ENCODE measurements at places on chromosomes 6 and 20. TPM values are rescaled to one million over a fixed set of nuclear protein-coding genes. Genes with fewer than 3 reads are reported as not detected.

DNA sequence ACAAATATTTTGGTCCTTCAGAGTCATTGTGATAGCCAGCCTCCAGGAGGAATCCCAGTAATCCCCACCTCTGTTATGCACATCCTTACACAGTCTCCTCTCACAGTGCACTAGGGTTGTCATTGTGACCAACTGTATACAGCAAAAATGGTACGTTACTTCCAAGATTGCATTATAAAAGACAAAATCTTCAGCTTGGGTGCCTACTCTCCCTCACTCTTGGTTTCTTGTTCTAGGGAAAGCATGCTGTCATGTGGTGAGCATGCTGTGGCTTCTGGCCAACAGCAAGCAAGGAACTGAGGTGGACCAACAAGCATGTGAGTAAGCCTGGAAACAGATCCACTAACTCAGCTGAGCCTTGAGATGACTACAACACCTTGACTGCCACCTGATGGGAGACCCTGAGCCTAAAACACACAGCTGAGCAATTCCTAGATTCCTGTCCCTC is 130.1 kb upstream of the DST start:
- DNase-seq, result no peak

Gene CDSN
- total RNA-seq, result not detected

Gene PRSS16
- 0.62 TPM for total RNA-seq

DNA sequence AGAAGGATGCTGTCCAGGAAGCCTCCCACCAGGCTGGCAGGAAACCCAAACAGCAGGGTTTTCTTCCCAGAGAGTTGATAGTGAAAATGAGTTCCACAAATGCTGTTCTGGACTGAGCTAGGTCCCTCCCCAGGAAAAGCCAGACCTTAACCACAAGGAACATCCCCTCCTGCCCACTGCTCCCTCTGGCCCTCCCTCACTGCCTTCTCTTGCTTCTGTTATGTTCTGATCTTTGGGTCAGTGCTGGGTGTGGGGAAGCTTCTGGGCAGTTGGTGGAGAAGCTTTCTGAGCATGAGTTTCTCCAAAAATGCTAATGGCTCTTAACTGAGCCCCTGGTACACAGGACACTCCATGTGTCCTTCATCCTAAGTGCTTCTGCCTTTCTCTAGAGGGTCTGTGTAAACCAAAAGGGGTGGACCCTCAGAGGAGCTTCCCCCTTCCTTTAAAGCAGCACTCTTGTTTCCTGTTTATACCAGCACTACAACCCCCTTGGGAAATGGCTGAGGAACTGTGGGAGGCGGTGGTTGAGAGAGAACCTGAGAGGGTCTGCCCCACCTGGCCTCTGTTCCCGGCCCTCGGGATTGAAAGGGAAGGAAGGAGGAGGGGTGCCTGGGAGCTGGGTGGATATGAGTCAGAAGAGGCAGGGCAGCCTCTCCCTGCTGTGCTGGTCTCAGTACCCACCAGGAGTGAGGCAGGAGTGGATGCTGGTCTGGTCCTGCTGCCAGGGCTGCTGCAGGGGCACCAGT is 42.0 kb downstream of the CDS2 start:
- no peak for DNase-seq

Gene DAAM2
- total RNA-seq, result not detected

Gene BPIFB1
- not detected for total RNA-seq

DNA sequence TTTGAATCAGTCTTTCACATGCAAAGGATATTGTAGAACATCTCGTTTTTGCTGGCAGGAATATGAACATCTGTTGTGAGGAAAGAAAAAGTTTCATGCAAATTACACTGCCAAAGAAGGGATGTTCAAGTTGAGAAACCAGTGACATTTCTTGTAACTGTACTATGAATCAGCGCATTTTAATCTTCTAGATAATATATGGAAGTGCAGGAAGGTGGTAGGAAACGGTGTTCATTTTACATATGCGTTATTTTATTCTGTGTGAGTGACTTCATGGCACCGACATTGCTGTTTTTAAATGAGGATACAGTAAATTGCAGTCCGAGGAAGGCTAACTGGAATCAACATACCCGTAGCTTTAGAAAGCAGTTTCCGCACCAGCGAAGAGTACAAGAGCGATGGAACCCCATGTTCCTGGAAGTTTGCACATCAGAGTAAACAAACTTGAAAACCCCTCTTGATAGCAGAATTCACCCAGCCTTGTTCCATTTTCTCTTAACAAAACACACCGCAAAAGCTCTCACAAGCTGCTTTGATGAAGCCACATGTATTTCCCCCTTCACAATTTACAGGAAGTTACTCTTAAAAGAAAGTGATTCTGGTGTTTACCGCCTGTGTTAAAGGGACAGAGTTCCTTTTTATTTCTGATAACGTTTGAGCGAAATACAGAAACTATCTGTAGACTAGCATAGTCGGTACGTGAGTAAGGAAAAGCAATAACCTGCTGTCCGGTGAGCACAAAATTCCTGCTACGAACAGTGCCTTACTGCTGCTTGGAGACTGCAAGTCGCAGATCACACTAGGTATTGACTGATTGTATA is 11.5 kb downstream of the PRDM1 start:
- DNase-seq, result peak; percentile 75

DNA sequence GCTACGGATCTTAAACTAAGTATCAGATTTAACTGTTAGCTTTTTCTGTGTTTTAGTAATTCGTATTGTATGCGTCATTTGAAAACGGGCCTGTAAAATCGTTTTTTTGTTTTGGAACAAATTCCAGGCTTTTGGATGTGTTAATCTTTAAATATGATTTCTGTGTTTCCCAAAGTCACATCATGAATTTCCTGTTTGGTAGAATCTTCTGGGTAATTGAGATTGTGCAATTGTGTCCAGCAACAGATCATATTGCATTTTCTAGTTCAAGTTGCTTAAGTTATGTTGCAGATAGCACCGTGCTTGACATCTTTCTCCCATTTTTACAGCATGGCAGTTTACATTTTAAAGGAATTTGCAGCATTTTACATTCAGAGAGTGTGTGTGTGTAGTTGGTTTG is 1.9 kb downstream of the MAPK14 start:
- no peak for DNase-seq

Gene CUL9
- 97.3 TPM for total RNA-seq

GRCh38 chr20:51233345-51233744 is 210.4 kb upstream of the KCNG1 start:
- DNase-seq, result no peak

Gene CGA
- not detected for total RNA-seq

DNA sequence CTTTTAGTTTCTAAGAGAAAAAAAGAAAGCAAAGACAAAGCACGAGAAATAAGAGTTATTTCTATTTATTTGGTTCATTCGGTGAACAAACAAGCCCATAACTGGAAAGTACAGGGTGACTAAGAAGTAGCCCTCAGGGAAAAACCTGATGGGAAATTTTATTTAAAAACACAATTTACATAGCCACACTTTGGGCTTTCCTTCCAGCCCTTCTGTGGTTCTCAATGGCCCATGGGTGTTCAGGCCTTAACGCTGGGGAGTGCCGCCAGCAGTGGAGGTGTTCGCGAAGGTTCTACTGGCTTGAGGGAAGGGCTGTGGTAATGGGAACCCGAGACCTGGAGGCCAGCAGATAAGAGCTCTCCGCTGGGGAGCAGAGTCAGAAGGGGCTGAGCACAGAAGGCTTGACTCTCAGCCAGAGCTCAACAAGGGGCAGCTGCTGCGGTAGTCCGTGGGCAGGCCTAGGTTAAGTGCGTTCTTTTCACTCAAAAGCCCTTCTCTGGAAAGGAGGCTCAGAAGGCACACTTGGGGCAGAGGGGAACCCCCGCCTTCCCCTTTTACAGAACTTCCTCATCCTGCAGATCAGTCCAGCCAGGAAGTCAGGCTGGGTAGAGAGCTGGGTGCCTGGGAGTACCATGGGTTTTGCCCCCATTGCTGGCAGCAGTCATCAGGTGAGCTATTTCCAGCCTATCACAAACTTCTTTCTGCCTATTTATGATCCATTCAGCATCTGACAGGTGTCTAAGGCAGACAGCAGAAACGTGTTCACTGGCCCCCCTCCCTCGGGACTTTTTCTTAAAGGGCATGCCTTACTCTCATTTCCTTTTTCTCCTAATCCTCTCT is 8.8 kb upstream of the CD83 start:
- DNase-seq, result no peak

Gene MOG
- not detected for total RNA-seq

- no peak for DNase-seq
Measured at GRCh38 chr20:37179683-37180524, 556 bp upstream of the MROH8 start.

- no peak for DNase-seq
Measured at GRCh38 chr6:113202852-113203714, 654.1 kb upstream of the MARCKS start.

- no peak for DNase-seq
Measured at GRCh38 chr6:149393002-149393679, 6.9 kb upstream of the SUMO4 start.

Gene C6orf132
- not detected for total RNA-seq

Gene ARFRP1
- 55.4 TPM for total RNA-seq

- no peak for DNase-seq
Measured at GRCh38 chr20:49856904-49857303, 44.3 kb downstream of the SLC9A8 start.

- DNase-seq, result no peak
Measured at GRCh38 chr6:90910893-90911292, 324.0 kb upstream of the MAP3K7 start.

DNA sequence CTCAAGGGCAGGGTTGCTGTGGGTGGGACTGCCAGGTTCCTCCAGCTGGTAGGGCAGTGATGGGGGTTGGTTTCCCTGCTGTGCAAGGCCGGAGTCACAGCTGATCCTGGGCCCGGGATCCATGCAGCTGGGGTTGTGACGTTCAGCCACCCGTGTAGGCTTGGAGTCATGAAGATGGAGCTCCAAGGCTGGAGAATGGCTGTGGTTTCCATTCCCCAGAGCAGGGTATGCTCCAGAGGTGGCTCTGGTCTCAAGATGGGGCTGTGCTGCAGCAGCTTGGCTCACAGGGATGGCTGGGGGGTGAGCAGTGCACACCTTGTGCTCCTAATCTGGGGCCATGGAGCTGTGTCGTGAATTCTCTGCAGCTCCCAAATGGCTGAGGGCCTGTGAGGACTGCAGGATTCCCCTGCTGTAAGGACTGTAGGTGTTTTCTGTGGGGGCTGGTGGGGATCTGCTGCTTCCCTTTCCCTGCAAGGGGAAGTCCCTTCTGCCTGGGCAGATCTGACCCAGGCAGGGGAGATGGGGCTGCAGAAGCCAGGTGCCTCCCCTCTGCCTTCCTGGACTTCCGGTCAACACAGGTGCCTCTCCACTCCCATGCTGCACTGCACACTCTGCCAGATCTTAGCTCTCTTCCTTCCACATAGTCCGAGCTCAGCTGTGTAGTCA is 15.9 kb downstream of the KIF25 start:
- no peak for DNase-seq

Gene MMP24
- total RNA-seq, result not detected

GRCh38 chr20:25356271-25356933 is 34.2 kb downstream of the ABHD12 start:
- DNase-seq, result no peak

GRCh38 chr6:75444899-75445298 is 48.7 kb downstream of the FILIP1 start:
- no peak for DNase-seq

DNA sequence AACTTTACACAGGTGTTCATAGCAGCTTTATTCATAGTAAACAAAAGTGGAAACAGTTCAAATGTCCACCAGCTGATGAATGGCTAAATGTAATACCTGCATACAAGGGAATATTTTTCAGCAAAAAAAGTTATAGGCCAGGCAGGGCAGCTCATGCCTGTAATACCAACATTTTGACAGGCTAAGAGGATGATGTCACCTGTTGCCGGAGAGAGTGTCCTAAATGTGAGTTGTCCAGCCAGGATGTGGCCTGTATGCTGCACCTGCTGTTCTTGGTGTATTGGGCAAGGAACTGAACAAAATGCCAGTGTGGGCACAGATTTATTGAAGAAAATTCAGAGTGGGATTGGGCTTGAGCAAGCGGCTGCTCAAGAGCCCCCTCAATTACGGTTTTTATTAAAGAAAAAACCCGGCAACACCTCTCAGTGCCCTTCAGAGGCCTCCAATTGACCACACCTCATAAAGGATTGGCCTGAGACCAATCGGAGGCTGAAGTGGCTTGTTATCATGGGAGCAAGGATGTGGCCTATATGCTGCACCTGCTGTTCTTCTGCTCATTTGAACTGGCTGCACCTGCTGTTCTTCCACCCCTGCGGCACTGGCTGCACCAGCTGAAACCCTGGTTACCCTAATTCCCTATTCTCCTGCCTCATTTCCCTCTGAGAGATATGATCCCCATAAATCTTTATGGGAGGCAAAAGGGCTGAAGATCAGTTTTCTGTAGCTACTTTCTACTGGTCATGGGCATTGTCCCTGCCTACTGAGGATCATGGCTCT is 164.3 kb upstream of the PROKR2 start:
- no peak for DNase-seq

DNA sequence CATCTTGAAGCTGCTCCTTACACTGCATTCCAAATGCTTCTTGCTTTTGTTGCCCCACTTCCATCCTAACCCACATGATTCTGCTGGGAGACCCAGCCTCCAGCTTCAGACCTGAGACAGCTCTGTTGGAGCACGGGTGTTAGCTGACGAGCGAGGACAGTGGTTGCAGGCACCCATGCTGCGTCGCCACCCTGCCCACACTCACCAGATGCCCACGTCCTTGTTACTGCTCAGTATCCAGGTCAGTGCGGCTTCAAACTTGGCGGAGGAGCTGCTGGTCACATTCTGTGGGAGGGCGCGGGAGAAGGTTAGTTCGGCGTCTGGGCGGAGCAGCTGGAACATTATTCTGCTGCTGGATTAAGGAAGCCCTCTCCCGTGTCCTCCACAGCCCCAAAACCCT is 9.0 kb downstream of the LEMD2 start:
- no peak for DNase-seq

Gene TSBP1
- not detected for total RNA-seq

GRCh38 chr6:166365806-166366205 is 16.9 kb downstream of the MPC1 start:
- DNase-seq, result no peak

- no peak for DNase-seq
Measured at GRCh38 chr6:90162648-90163387, 133.8 kb downstream of the BACH2 start.

DNA sequence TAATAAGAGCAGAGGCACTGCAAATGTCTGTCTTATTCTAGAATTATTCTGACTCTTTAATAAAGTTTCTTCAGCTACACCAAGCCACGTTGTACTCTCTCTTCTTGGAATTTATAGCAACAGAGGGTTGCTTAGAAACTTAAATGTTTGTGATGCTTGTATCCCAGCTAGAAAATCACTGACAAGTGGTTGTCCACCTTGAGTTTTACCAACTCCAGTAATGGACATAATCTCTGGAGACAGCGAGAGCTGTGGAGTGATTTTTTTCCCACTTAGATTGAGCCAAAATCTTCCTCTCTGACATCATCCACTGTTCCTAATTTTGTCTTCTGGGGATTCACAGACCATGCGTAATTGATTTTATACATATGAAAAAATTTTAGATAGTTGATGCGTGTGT is 8.0 kb downstream of the ECT2L start:
- DNase-seq, result no peak

GRCh38 chr6:14020551-14020950 is 95.8 kb downstream of the RNF182 start:
- no peak for DNase-seq

DNA sequence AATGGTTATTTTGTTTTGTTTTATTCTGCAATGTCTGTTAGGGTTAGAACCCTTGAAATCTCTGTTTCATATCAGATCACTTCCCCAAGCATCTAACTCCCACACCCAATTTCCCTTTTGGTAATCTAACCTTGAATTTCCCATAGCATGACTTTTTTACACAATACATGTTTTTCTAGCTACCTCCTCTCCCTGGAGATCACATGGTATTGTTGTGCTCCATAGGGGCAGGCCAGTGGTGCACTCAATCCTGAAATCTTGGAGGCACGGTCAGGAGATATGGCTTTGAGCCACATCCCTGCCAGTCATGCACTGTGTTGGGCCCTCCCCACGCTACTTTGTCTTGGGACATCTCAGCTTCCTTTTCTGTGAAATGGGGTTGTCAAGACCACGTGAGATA is 36.7 kb upstream of the NNAT start:
- no peak for DNase-seq
